Metanephros (tissue), 2 donors: ENCODE measurements at places on chromosomes 6 and 20. TPM values are rescaled to one million over a fixed set of nuclear protein-coding genes. Genes with fewer than 3 reads are reported as not detected.

The ZNF512B gene
- total RNA-seq: 18.3 TPM

The GLP1R gene
- total RNA-seq: 0.82 TPM

The CD83 gene
- total RNA-seq: 15.7 TPM

The LAMA4 gene
- total RNA-seq: 127 TPM

The ZNF334 gene
- 13.5 TPM for total RNA-seq

The PNLDC1 gene
- total RNA-seq: not detected

The RUNX2 gene
- total RNA-seq: 3.3 TPM

The POM121L2 gene
- not detected for total RNA-seq

The RFX6 gene
- not detected for total RNA-seq

The APCDD1L gene
- total RNA-seq: 11.4 TPM

The LY86 gene
- total RNA-seq: 4.1 TPM

The NOTCH4 gene
- 22.2 TPM for total RNA-seq

The BPIFA1 gene
- total RNA-seq: not detected

The CD93 gene
- 70.4 TPM for total RNA-seq
